ENCODE measurements at places on chromosomes 16 and 17.

GRCh38 chr17:35870906-35871819, 2.5 kb upstream of the HEATR9 start:
- DNase-seq: no peak

DNA sequence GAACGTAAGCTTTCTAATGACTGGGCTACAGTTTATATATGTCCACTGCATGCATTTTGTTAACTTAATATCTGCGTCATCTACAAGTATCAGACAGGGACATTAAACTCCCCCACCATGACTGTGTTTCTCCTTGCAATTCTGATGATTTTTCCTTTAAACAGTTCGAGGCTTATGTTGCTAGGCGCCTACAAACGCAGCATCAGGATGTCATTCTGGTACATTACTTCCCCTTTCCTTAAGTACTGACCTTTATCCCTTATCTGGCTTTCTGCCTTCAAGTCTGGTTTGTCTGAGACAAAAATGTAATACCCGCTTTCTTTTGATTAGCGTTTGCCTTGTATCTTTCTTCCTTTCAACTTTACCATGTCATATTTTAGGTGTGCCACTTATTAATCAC, 362.4 kb downstream of the SLC39A11 start:
- DNase-seq: no peak

DNA sequence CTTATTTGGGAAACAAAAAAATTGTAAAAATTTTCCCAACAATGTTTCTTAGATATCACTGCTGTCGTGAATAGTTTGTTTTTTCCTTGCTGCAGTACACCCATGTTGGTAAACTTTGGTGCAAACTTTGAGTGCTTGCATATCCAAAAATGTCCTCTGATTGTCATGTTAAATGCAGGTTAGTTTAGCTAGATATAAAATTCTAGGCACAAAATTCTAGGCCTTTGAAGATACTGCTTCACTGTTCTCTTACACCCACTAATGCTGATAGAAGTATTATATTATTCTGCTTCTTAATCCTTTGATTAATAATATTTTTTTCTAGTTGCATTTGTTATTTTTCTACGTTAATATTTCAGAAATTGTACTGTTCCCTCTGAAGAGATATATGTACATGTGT, 16.1 kb downstream of the TOM1L1 start:
- DNase-seq: no peak

- no peak for DNase-seq
Observed at GRCh38 chr16:84637709-84638108, 10.6 kb upstream of the KLHL36 start.

GRCh38 chr16:89060207-89060794, 33.4 kb upstream of the ACSF3 start:
- DNase-seq: no peak

GRCh38 chr16:964356-965035, 6.3 kb downstream of the LMF1 start:
- DNase-seq: no peak

DNA sequence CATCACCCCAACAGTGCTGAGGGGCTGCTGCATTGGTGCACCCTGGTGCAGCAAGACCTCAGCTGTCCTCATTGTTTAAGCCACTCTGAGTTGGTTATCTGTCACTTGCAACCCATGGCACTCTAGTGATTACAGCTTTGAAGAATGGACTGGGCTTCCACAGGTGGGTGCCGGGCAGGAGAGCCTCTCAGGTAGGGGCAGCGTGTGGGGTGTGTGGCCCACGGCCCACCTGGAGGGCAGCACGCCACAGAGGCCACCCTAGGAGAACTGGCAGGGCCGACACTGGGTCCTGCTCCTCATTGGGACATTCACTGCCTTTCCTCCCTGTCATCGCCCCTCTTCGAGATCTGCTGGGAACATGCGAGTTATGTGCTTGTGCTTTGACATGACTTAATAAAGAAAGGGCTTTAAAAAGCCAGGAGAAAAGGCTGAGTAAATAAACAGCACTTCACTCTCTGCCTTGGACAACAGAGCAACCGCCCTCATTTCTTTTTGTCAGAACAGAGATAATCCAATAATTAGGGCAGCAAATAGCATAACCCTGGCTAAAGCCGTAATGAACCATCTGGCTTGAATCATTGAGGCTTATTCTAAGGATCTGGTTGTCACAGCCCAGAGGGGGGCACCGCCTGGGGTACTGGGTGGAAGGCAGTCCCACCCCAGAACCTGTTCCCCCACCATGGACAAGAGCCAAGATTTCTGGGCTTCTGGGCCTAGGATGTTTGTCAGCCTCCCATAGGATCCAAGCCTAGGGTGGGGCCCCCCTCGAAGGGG, 3.0 kb downstream of the DOC2B start:
- no peak for DNase-seq

- no peak for DNase-seq
Observed at GRCh38 chr17:17059301-17059890, 17.1 kb downstream of the MPRIP start.

GRCh38 chr16:59188029-59188428, 453.9 kb upstream of the GOT2 start:
- no peak for DNase-seq

DNA sequence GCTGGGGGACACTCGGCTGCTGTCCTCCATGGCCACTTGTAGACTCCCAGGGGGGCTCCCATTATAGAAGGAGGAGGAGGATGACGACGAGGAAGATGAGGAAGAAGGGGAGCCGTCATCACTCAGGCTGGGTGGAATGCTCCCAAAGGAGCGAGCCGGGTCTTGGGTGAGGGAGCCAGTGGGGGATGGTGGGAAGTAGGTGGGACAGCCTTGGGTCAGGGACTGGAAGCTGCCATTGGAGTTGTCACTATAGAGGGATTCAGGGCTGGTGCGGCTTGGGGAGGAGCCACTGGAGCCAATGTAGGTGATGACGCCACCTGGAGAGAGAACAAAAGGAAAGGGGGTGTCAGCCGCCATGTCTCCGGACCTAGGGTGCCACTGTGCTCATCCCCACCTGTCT, 3.3 kb downstream of the NR1D1 start:
- peak; percentile 51 for DNase-seq

GRCh38 chr17:3657588-3657869, 10.8 kb downstream of the TAX1BP3 start:
- DNase-seq: no peak

DNA sequence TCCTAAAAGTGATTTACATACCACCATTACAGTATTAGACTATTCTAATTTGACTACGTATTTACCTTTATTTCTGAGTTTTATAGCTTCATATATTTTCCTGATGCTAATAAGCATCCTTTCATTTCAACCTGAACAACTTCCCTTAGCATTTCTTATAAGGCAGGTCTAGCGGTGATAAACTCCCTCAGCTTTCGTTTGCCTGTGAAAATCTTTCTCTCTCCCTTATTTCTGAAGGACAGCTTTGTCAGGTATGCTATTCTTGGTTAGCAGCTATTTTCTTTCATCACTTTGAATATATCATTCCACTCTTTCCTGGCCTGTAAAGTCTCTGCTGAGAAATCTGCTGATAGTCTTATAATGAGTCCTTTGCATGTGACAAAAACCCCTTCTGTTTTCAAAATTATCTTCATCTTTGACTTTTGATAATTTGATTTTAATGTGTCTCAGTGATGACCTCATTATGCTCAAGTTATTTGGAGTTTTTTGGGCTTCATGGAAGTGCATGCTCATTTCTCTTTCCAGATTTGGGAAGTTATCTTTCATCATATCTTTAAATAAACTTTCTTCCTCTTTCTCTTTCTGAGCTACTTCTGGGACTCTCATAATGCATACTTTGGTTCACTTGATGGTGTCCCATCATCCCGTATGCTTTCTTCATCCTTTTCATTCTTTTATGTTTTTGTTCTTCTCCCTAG, 285.4 kb upstream of the PMFBP1 start:
- no peak for DNase-seq

GRCh38 chr17:82106688-82107305, 8.8 kb upstream of the FASN start:
- peak; percentile 80 for DNase-seq

- DNase-seq: peak; percentile 92
Observed at GRCh38 chr17:77681861-77682260, 276.6 kb upstream of the TNRC6C start.

GRCh38 chr16:54779549-54779948, 151.1 kb upstream of the IRX5 start:
- DNase-seq: no peak

DNA sequence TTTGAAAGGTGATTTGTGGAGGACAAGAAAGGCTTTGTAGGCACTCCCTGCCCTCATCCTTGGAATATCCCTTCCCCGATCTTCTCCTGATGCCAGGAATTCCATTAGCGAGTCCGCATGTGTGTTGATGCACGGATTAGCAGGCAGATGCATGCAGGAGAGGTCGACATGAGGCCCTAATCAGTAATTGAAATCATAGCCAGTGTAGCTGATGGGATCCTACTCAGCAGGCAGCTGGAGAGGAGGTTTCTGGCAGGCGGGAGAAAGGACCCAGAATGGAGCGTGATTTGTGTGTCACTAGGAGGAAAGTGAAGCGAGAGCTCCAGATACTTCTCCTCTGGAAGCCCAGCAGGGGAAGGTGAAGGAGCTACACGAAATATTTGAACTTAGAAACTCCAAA, 196.3 kb upstream of the CDH11 start:
- DNase-seq: no peak

DNA sequence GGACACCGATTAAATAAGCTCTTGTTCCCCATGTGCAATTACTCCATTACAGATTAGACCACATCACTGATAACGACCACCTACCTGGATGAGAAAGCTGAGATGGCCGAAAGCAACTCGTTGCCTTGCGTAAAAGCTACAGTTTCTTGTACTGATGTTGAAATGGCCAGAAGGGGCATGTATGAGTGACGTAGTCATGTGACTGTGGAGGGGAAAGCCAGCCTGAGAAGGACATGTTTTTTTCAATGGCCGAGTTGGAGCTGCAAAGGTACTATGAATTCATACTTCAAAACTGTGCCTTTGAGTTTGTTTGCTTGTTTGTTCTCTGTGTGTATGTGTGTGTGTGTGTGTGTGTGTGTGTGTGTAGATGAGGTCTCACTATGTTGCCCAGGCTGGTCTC, 17.0 kb upstream of the HYDIN start:
- DNase-seq: no peak

DNA sequence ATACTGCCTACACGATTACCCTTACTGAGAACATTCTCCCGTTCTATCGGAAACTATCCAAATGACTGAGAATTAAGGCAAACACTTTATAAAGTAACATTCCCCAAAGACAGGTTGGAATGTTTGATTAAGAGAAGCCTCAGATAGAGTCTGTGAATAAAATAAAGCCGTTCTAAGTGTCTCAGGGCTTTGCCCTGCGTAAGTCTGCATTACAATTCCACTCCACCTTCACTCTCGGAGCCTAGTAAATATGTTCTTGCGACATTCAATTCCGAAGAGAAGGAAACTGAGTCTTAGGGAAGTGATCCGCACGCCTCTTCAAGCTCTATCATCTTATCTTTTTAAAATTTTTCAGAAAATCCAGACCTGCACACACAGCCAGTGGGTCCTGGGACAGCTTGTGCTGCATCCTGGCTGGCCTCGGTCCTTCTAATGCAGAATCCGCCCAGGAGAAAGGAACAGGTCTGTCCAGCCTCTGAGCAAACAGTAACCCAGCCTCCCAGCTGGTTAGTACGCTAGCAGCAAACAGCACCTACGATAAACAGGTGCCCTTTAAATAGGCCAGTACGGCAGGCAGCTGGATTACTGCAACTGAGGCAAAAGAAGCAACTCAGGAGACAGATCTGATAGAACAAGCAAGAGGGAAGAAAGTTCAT, 254.1 kb upstream of the IRX3 start:
- no peak for DNase-seq

DNA sequence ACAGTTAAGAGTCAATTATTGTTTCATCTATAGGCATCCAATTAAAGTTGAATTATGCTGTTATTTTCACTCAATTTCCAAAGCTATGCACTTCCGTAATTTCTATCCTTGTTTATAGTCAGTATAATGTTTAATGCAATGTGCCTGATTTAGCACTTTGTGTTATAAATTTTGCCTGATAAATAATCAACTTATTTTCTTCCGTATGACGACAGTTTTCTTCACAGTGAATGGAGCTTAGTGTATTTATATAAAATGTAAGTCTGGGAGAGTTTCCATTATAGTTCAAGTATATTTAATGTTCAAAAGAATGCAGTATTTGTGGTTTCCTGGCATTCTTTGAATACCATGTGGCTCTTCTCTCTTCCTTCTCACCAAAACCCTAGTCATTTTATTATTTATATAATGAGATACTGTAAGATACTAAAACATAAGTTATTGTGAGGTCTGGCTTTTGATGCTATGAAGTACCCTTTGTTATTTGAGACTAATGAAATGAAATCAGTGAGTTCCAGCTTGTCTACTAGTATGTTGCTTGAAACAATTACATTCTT, 240.6 kb downstream of the PRKCA start:
- no peak for DNase-seq

Data from right cardiac atrium (tissue), 5 donors.